Stimulated activated CD4-positive, alpha-beta T cell treated with anti-CD3 and anti-CD28 coated beads, Interleukin-12 subunit alpha, Interleukin-12 subunit beta, amount 100 ng/mL, for 24 hours (primary cell): ENCODE measurements at places on chromosomes 5 and 9.

GRCh38 chr5:129593525-129593924 lies 133.4 kb downstream of the ADAMTS19 start:
- DNase-seq: no peak

- DNase-seq: no peak
Measured at GRCh38 chr9:125260561-125260960, 1.1 kb upstream of the GAPVD1 start.

DNA sequence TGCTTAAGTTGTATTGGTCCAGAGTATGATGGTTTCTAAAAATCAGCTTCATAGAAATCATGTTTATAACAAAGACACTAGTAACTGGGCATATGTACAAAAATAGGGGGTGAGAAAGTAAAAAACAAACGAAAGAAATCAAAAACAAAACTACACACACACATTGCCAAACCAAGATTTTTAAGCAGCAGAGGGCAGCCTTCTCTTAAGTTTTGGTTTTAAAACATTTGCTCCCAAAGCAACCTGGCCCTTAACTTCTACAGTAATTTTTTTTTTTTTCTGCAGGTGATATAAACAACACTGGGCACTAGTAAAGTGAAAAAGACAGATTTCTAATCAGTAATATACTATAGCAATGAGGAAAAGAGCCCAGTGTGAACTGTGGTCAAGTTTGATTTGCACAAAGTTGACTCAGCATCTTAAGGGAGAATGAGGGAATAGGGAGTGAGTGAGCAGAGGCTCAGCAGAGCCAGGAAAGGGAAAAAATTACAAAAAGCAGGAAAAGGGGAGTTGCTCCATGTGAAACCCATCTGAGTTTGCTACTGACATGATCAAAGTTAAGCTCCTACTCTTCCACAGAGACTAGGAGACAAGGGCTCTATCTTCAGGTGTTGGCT lies 13.4 kb upstream of the GAPT start:
- no peak for DNase-seq

- DNase-seq: no peak
Measured at GRCh38 chr9:72807765-72808445, 144.9 kb downstream of the ALDH1A1 start.

- DNase-seq: no peak
Measured at GRCh38 chr9:105206821-105207699, 37.4 kb upstream of the SLC44A1 start.

GRCh38 chr5:120098426-120098825 lies 365.7 kb upstream of the PRR16 start:
- DNase-seq: no peak

DNA sequence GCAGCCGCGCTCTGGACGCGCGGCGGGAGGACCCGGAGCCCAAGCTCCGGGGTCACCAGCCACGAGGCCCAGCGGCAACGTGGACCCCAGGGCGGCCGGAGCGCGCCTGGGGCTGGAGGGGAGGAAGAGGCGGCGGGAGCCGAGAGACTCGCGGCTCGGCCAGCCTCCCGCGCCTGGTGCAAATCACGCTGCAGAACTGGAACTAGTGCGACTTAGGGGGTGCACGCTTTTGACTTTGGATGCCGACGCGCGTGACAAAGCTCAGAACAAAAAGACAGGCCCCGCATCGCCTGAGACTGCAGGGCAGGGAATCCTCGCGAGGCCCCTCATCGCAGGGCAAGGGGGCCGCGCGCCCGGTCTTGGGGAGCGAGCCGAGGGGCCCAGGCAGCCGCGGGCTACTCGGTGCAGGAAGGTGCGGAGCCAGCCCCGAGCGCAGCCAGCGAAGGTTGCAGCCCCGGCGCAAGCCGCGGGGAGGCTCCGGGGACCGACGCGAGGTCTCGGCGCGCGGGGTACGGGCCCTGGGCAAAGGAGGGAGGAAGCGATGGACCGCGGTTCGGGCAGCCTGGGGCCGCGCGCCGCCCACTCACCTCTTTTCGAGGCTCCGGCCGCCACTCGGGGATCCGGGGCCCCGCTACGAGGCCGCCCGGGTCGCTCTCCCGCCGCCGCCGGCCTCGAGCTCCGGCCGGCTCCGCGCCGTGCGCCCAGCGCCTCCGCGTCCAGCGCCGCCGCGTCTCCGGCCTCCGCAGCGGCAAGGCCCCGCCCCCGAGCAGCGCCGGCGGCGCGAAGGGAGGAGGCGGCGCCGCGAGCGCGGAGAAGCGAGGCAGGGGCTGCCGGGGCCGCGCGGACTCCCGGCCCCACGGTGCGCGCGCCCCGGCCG lies at the start of gene GOLM1:
GOLM1 (minus strand) TSS at position 735 of the 877 bp plus-strand sequence. CDS start 20,238 bp downstream, outside the sequence.
- no peak for DNase-seq

DNA sequence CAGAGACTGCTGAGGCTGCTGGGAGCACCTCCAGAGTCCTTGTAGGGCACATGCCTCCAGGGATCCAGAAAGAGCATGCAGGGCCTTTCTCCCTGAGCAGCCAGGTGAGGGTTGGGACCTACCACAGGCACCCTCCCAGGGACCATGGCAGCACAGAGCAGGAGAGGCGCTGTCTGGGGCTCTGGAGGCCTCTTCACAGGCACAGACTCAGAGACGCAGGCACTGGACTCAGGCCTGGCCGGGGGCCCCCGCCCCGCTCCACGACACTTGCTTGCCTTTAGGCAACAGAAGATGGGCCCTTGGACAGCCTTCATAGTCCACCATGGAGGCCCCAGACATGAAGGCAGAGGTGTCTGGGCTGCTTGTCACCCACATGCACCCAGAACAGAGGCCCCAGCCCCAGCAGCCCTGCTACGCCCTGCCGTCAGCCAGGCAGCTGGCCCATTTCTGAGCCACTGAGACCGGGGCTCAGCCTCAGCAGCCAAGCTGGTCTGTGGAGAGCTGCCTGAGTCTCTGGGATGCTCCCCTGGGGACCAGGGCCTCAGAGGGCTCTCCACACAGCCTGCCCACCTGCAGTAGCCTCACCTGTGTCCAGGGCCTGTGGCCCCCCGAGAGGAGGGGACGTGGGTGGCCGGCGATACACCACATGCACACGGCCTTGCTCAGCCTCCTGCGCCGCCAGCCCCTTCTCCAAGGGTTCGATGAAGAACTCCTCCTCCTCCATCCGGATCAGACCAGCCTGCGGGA lies 72.8 kb downstream of the ADAMTS2 start:
- DNase-seq: no peak

DNA sequence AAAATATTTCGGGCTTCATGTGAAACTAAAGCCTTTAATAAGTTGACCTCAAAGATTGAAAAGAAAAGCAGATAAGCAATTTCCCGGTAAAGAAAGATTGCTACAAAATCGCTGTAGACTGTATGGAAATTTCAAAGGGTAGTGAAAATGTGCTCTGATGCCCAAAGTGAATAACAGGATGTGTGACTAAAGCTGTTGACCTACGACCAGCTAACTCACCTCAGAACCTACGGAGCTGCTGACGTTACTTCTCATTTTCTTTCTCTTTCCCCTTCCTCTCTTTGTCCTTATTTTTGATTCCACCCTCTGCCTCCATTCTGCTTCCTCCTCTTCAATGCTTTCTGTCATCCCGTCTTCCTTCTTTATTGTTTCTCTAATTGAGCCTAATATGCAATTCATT lies 103.2 kb downstream of the PDE4D start:
- DNase-seq: no peak

DNA sequence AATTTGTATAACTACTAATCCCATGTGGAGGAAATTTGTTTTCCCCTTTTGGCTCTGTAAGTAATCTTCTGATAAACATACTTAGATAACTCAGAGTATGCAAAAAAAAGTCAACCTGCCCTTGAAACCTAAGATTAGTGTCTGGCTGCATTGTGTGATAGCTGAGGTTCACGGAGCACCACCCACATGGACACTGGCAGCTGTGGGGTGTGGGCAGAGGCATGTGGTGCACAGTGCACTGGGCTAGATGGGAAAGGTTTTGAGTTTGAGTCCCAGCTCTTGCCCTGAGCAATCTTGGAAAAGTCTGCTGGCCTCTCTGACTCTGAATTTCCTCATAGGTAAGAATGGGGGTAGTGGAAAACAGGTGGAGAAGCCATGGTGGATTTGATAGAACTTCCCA lies 75.1 kb downstream of the PLCXD3 start:
- no peak for DNase-seq

- no peak for DNase-seq
Measured at GRCh38 chr5:151021746-151022145, 1.4 kb downstream of the GPX3 start.

GRCh38 chr5:178072749-178073148 lies 40.6 kb upstream of the N4BP3 start:
- no peak for DNase-seq

DNA sequence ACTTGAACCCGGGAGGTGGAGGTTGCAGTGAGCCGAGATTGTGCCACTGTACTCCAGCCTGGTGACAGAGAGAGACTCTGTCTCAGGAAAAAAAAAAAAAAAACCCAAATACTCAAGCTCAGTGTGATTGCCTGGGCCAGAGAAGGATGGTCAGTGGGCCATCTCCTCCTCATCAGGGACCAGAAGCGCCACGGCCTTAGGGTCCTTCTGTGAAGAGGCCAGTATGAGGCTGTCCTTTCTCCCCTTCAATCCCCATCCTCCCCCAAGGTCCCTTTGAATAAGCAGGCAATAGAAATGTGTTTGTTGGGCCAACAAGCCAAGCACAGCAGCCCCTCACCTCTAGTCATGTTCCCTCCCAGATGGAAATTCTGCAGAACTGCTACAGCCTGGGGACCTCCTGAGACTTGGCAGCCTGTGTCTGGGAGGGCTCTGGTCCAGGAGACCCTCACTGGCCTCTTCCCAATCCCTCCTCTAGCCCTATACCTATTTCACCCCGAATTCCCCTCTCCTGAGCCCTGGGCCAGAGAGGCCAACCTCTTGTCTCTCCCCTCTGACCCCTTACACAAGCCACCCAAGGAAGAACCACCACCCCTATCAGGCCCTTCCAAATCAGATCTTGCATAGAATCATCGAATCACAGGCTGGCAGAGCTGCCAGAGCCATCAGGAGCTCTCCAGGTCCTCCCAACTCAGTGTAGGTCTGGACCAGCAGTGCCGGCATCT lies 1.0 kb downstream of the CSF1R start:
- no peak for DNase-seq
